NCI-H446 treated with DMSO at 0.1 percent for 48 hours (cell line): ENCODE measurements at places on chromosomes 6 and 20.

GRCh38 chr20:23397961-23398360 is 23.3 kb downstream of the NAPB start:
- DNase-seq = no peak

DNA sequence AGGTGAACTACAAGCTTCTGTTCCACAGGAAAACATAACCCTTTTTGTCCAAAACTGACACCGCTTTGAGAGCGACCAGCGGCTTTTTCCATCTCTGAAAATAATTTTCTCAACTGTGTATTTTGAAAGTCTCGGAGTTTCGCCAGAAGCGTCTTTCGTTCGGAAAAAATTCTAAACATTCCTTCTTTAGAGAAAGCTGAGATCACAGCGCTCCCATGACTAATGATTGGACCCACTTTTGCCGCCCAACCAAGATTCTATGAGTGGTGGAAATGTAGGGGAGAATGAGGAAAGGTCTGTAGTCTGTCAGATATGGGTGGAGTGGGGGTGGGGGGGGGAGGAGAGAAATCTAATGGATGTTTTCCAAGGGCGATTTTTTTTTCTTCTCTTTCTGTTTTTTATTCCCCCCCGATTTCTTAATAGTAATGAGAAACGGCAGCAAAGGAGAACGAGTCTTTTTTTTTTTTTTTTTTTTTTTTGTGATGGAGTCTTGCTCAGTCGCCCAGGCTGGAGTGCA is 189.3 kb downstream of the TRIM27 start:
- DNase-seq = no peak

DNA sequence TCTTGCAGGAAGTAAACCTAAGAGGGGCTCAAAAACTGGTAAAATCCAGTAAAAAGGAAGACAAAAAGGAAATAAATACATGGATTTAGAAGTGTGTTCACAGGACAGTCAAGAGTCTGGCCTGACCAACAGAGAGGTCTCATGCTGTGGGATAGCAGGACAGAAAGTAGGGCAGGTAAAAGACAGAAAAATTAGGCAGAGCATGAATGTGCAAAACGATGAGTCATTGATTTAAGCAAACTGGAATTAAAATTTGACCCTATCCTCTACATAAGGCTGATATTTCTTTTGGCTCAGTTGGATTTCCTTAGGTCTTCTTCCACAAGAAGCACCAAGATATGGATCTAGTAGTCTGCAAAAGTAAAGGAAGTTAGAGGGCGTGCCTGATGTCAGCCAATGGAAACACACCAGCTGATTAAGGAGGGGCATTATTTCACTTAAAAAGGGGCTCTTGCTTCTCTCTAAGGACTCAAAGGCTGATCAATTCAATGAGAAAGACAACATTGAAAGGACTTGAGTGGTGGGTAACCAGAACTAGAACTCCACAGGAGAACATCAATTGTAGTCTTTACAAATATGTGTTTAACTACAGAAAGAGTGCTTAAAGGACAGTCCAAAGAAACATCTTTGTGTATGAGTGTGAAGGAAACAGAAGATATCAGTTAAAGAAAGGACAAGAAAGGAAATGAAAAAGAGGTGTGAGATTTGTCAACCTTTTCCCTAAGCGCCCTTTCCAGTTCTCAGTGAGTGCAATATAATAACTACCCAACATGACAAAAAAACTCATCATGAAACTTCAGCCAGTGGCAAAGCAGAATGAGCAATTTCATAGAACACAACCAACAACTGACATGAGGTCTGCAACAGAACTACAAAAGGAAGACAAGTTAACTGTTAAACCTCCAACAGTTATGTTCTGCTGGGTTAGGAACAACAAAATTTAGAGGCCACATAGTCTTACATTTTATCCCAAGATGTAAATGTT is 19.4 kb upstream of the MYB start:
- no peak for DNase-seq

GRCh38 chr6:45630314-45630713 is 252.6 kb upstream of the SUPT3H start:
- no peak for DNase-seq

GRCh38 chr20:8542110-8542486 is 410.0 kb downstream of the PLCB1 start:
- no peak for DNase-seq

GRCh38 chr6:105620878-105621277 is 218.0 kb upstream of the PREP start:
- no peak for DNase-seq

GRCh38 chr6:12865671-12866181 is 149.2 kb downstream of the PHACTR1 start:
- no peak for DNase-seq

DNA sequence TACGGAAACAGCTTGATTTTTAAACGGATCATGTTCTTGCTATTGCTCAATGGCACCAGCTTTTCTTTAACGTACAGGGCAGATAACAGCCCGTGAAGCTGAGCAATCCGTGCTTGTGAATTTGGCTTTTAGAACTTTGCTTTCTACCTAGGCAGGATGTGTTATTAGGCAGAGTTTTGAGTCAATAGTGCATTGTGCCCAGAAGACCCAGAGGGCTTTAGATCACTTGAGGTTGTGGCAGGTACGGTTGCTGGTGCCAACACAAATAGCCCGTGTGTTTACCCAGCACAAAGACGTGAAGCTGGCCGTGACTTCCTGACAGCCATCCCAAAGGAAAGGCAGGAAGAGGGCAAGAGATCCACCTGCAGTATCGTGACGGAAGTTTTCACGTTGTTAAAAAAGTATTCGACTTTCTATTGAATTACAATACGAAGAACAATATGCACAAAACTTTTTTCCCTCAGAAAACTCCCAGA is 117.4 kb upstream of the FRMD1 start:
- DNase-seq = no peak

- DNase-seq = no peak
Measured at GRCh38 chr6:112266331-112266730, 12.0 kb upstream of the LAMA4 start.

GRCh38 chr6:111672761-111673450 is 67.2 kb upstream of the TRAF3IP2 start:
- DNase-seq = no peak
